ENCODE measurements at places on chromosomes 2 and 18. TPM values are rescaled to one million over a fixed set of nuclear protein-coding genes. Genes with fewer than 3 reads are reported as not detected.

- H3K27ac ChIP-seq: no peak overlapping the region
- DNase-seq: no peak
- no peaks in the 10 kb centered on the region for H3K27me3 ChIP-seq
Observed at GRCh38 chr2:78023356-78023755, 501.2 kb upstream of the LRRTM4 start.

The GKN2 gene
- not detected for total RNA-seq

The CERKL gene
- total RNA-seq: not detected

The RAPGEF4 gene
- total RNA-seq: 18.4 TPM

The CD226 gene
- total RNA-seq: 0.68 TPM

The APLF gene
- total RNA-seq: 2.3 TPM

GRCh38 chr2:50395605-50396297 lies 636.2 kb downstream of the NRXN1 start:
- H3K4me3 ChIP-seq: no peak overlapping the region
- no peaks in the 10 kb centered on the region for H3K4me1 ChIP-seq
- DNase-seq: no peak
- H3K27ac ChIP-seq: no peak overlapping the region

DNA sequence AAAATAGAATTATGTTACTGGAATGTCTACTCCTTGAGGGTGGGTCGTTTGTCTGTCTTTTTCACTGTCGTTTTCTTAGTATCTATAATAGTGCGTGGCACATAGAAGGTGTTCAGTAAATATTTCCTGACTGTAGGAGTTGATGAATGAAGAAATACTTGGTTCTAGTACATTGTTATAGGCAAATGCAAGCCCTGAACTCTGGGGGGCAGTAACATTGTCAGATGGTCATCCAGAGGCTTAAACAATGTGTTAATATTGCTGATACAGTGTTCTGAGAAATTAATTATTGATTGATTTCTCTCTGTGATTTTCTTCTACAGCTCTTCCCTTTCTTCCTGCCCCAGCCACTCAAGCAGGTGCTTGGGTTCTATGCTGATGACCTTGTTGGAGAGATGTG lies 24.4 kb upstream of the THOC1 start:
- no peak overlapping the region for H3K4me3 ChIP-seq
- no peaks in the 10 kb centered on the region for H3K27me3 ChIP-seq
- H3K36me3 ChIP-seq: no peaks in the 10 kb centered on the region
- H3K4me1 ChIP-seq: no peaks in the 10 kb centered on the region
- DNase-seq: no peak
- no peak overlapping the region for H3K27ac ChIP-seq

GRCh38 chr2:119249311-119249710 lies 25.7 kb downstream of the STEAP3 start:
- H3K27ac ChIP-seq: no peak overlapping the region
- H3K27me3 ChIP-seq: no peaks in the 10 kb centered on the region
- peaks cover 71% of the 10 kb centered on the region for H3K36me3 ChIP-seq
- H3K4me1 ChIP-seq: no peaks in the 10 kb centered on the region
- H3K4me3 ChIP-seq: no peak overlapping the region
